Activated CD8-positive, alpha-beta T cell treated with anti-CD3 and anti-CD28 coated beads, Interleukin-2, amount 10 ng/mL, durations not matched to agents 7 days and 5 days (primary cell): ENCODE measurements at places on chromosomes 6 and 20.

DNA sequence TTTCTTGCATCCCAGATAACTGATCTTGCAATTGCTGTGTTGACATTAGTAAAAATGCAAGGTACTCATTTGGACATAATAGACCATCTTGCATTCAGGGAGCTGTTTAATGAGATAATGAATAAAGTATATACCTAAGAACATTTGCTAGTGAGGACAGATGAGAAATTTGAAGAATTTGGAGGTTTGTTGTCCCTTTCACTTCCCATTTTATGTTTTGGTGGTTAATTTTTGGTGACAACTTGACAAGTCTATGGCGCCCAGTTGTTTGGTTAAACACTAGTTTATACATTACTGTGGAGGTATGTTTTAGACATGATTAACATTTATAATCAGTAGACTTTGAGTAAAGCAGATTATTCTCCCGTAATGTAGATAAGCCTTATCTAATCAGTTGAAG lies 300.2 kb upstream of the SYNCRIP start:
- H3K4me1 ChIP-seq, result no peaks in the 10 kb centered on the region
- no peak for DNase-seq
- H3K27ac ChIP-seq, result no peak overlapping the region
- H3K4me3 ChIP-seq, result no peak overlapping the region
- no peaks in the 10 kb centered on the region for H3K27me3 ChIP-seq
- no peaks in the 10 kb centered on the region for H3K36me3 ChIP-seq

DNA sequence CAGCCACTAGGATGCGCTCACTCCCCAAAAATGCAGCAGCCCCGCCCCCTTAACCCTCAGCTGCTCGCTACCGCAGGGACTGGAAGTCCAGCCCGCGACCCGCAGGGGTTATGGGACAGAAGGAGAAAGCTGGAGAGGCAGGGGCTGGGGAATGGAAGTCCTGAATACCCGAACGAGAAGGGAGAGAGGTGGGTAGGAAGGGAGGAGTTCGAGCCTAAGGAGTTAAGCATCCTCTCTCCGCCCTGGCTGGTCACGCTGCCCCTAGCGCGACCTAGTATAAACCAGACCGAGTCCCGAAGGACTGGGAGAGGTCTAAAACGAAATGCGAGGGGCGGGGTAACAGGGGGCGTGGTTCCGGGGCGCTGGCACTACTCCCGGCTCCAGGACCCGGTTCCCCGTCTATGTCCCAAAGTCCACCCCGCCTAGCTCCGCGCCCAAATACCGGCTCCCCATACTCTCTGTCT lies 448 bp upstream of the DDAH2 start:
- peaks cover 81% of the 10 kb centered on the region for H3K4me1 ChIP-seq
- peak; percentile 88 for DNase-seq
- peak overlapping the region; percentile 90 for H3K27ac ChIP-seq
- peak overlapping the region; percentile 95 for H3K4me3 ChIP-seq

- no peaks in the 10 kb centered on the region for H3K4me1 ChIP-seq
- no peak overlapping the region for H3K27ac ChIP-seq
- no peak for DNase-seq
- H3K36me3 ChIP-seq, result peaks cover 28% of the 10 kb centered on the region
- H3K27me3 ChIP-seq, result no peaks in the 10 kb centered on the region
- no peak overlapping the region for H3K4me3 ChIP-seq
Observed at GRCh38 chr6:100626721-100627120, 162.0 kb upstream of the SIM1 start.

DNA sequence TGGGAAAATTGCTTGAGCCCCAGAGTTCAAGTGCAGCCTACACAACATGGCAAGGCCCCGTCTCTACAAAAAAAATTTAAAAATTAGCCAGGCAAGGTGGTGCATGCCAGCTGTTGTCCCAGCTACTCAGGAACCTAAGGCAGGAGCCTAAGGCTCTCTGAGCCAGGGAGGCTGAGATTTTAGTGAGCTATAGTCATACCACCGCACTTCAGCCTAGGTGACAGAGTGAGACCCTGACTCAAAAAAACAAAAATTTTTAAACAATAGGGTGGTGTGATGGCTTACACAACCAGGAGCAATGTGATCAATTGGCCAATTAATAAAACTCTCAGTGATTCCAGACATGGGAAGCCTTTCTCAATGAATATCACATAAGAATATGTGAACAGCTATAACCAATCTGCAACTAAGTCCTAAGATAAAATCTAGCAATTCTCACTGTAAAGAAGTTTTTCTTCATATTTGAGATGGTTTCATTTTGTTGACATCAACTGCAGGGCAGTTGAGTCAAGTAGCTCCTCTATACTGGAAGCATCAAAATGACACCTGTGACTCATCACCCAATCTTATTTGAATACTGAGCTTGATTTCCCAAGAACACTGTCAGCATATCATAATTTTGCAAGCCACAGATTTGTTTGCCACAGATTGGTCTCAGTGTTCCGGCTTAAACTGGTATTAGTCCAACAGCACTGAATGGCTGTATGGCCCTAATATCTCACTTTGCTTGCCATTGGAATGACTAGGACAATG lies 169.0 kb upstream of the GJE1 start:
- no peak for DNase-seq
- no peaks in the 10 kb centered on the region for H3K27me3 ChIP-seq
- no peak overlapping the region for H3K27ac ChIP-seq

DNA sequence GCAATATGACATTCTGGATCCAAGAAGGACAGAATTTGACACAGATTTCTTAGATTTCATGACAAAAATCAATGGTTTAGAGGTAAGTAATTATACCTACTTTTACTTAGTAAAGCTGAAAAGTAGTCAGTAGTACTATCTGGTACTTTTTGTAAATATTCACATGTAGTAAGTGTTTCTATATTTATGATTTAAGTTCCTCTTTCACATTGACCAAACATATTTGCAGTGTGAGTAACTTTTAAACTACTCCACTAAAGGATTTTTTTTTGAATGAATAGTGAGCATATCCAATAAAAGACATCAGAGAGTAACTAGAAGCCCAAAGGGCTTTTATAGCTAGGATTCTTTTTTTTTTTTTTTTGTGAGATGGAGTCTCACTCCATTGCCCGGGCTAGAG lies 60.8 kb downstream of the DNAH8 start:
- peaks cover 17% of the 10 kb centered on the region for H3K27me3 ChIP-seq
- no peak overlapping the region for H3K4me3 ChIP-seq
- H3K4me1 ChIP-seq, result no peaks in the 10 kb centered on the region
- H3K27ac ChIP-seq, result no peak overlapping the region
- H3K36me3 ChIP-seq, result no peaks in the 10 kb centered on the region
- no peak for DNase-seq

DNA sequence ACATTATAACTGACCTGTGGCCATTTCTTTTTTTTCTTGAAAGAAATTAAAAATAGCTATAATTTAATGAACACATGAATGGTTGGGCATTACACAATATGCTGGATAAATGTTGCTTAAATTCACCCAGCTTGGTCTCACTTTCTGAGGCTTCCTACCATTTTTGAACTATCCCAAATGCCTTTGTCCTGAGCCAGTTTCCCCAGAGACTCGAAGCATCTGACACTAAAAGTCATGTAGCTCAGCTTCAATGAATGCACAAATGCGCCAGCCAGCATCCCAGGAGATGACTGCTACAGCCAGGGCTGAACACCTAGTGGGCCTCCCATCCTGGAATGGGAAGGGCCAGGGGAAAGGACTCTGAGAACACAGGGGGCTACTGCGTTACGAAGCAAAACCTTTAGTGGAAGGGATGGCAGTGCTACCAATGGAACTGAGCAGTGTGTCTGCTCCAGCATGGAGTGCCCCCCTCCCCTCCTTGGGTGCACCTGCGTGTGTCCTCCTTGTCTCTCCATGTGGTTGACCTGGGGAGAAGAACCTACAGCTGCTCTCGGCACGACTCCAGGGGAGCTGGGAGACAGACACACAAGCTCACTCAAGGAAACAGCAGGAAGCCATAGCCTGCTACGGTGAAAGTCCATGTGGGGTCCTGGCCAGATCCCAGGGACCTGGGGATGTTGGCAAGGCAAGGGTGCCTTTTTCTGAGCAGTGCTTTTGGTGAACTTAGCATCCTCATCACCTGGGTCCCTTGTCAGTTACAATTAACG lies 60.9 kb downstream of the IRF4 start:
- H3K4me3 ChIP-seq, result no peak overlapping the region
- no peak overlapping the region for H3K27ac ChIP-seq
- H3K36me3 ChIP-seq, result no peaks in the 10 kb centered on the region
- no peaks in the 10 kb centered on the region for H3K27me3 ChIP-seq

DNA sequence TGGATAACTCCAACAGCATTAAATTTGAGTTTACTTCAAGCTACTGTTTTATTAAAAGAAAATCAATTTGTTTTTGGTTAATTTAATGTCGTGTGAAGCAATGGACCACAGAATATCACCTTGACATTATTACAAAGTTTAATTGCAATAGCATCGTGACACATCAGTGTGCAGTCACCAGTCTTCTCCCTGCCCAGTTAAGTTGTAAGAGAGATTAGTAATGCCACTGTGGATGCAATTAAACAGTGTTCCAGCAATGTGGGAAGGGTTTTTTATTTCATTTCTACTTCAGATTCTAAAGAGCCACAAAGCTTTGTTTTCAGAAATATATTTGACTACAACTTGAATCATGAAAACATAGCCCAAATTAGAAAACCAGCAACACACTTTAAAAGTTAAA lies 128.7 kb downstream of the SYNE1 start:
- H3K27ac ChIP-seq, result no peak overlapping the region
- no peak overlapping the region for H3K4me3 ChIP-seq
- H3K4me1 ChIP-seq, result no peaks in the 10 kb centered on the region

GRCh38 chr20:43751167-43752050 lies 24.6 kb upstream of the GTSF1L start:
- DNase-seq, result peak; percentile 77
- H3K4me1 ChIP-seq, result peaks cover 42% of the 10 kb centered on the region
- peak overlapping the region; percentile 31 for H3K4me3 ChIP-seq
- peaks cover 3% of the 10 kb centered on the region for H3K36me3 ChIP-seq
- no peaks in the 10 kb centered on the region for H3K27me3 ChIP-seq
- peak overlapping the region; percentile 91 for H3K27ac ChIP-seq

- DNase-seq, result peak; percentile 33
- peak overlapping the region; percentile 31 for H3K27ac ChIP-seq
- H3K36me3 ChIP-seq, result peaks cover 3% of the 10 kb centered on the region
- H3K4me3 ChIP-seq, result no peak overlapping the region
- H3K4me1 ChIP-seq, result peaks cover 63% of the 10 kb centered on the region
Observed at GRCh38 chr6:85465762-85466161, 15.9 kb downstream of the NT5E start.

DNA sequence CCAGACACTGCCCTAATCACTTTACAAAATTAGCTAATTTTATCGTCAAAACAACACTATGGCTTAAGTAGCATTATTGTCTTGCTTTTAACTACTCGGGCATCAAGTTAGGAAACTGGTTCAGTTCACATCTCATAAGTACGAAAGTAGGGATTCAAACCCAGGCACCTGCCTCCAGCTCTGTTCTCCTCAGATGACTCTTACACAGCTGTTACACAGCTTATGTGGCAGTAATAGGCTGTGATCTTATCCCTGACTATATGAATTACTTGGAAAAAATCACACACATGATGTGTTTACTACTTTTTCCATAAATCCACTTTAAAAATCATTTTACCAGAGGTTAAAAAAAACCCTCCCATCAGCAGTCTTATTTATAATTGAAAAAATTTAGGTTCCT lies 389.2 kb upstream of the FLRT3 start:
- H3K4me1 ChIP-seq, result no peaks in the 10 kb centered on the region
- H3K27me3 ChIP-seq, result no peaks in the 10 kb centered on the region

DNA sequence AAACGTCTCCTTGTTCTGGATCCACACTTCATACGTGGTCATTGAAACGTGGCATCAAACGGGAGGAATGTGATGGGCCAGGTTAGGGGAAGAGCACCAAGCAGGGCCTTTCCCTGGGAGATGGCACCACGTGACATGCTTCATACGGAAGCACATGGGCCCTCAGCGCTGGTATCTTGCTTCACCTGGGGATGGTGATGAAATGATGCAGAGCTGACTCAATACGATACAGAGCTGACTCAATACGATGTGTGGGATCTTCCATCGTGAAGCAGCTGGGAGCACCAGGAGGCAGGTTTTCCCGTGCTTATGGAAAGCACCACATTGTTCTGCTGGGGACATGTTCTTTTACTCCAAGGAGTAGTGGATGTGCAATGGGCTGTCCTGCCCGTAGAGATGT lies 22.5 kb upstream of the TAGAP start:
- peak; percentile 18 for DNase-seq
- H3K27ac ChIP-seq, result no peak overlapping the region
- H3K27me3 ChIP-seq, result no peaks in the 10 kb centered on the region
- no peak overlapping the region for H3K4me3 ChIP-seq
- H3K36me3 ChIP-seq, result peaks cover 8% of the 10 kb centered on the region
- peaks cover 55% of the 10 kb centered on the region for H3K4me1 ChIP-seq
